ENCODE measurements at places on chromosomes 11 and 22.
A peak's percentile ranks its signal among the peaks of the same experiment; 100 is the strongest.

DNA sequence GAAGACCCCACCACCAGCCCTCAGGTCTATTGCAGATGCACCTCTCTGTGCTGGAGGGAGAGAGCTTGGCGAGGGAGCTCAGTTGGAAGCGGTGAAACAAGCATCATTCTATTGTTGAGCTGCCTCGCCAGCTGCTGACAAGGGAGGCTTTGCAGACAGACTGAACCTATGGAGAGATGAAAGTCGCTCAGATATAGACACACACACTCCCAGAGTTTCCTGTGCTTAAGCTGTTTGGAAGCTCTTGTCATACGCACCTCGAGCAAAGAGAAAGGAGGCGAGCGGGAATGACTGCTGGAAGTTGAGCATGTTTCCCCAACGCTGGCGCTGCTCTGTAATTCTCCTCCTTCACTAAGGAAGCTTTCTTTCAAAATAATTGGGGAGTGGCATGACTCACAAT lies 126.1 kb downstream of the TRIM29 start:
- no peak for DNase-seq

GRCh38 chr22:25131198-25131887 lies 68.3 kb upstream of the CRYBB3 start:
- no peak for DNase-seq

- no peak for DNase-seq
Measured at GRCh38 chr11:20594274-20595061, 4.9 kb upstream of the SLC6A5 start.

DNA sequence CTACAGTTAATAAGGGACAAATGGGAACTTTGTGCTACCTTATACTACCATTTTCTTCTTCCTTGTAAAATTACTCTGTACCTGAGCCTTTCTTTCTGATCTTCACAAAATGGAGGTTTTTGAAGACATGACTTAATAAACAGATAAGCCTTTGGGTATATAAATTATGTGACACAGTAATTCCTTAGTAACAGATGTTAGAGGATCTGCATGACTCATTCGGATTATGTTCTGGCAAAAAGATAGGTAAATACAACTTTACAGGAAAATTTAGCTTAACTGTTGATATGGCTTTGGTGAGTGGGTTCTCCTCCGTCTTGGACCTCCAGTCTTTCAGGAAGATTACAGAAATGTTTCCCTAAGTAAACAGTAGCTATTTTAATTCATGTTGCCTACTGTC lies 61.8 kb downstream of the BID start:
- DNase-seq: no peak

- DNase-seq: no peak
Measured at GRCh38 chr11:96149743-96150555, 193.0 kb downstream of the MAML2 start.

DNA sequence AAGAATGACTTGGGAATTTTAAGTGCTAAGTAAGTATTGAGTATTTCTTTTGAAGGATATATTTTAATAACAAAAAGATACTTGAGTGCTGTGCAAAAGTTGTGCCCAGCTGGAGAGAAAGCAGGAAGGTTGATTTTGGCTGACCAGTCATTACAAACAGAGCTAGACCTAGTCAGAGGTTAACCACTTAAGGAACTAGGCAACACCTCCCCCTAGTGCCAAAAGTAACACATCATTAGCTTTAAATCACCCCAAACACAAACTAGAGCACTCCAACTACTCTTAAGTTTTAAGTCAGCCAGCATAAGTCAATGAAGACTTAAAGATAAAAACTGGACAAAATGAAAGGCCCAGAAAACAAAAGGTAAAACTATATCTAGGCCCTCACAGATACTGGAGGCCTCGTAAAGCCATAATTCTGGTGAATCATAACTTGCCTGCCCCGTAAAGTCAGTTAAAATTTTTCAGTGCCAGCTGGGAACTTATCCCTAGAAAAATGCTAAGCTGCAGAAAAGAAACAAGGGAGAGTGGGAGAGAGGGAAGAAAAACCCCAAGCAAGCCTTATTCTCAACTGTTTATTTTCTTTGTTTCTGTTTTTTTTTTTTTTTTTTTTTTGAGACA lies 4.6 kb downstream of the TMEM9B start:
- no peak for DNase-seq

- peak; percentile 41 for DNase-seq
Measured at GRCh38 chr11:102112509-102112821, 2.2 kb downstream of the YAP1 start.

- DNase-seq: no peak
Measured at GRCh38 chr11:70727899-70728620, 329.7 kb downstream of the CTTN start.

DNA sequence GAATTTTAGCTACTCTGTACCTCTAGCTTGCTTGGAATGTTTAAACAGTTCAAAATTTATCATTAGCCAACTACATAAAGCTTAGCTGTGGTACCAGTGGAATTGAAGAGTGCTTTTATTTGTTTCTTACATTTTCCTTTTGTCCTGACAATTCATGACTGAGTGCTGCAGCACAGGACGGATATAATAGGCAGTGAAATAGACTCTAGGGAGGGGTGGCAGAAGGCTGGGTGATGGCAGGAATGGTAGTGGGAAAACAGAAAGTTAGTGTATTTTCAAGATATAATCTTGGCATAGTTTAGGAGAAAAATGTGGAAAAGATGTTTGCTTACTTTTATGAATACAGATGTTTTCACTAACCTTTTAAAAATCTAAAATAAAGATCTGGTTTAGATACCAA lies 31.1 kb upstream of the ARHGAP32 start:
- no peak for DNase-seq

DNA sequence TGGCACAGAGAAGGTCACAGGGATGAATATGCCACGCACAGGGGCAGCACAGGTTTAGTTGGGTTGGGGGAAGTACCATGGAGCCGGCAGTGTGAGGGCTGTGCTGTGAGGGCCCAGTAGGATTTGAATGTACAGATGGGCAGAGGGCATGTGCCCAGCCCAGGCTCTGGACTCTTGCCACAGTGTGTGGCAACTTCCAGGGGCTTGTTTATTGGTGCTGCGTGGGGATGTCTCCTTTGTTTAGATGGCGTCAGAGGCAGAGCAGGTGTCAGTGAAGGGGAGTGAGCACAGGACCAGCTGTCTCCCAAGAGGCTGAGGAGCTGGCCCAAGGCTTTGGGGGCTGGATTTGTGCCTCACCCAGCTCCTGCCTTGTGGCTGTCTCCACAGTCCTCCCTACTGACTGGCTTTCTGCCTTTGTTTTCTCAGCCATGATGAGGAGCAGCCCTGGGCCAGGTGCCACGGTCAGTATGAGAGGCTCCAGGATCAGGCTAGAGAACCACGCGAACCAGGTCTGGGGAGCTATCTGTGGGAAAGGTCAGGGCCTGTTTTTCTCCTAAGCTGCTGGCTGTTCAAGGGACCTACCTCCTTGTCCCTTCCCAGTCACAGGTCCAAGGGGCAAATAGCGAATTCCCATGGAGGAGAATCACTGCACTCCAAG lies 21.9 kb downstream of the SUN2 start:
- DNase-seq: peak; percentile 59

- DNase-seq: no peak
Measured at GRCh38 chr11:20051469-20052399, 108.5 kb downstream of the DBX1 start.

GRCh38 chr11:107184986-107185385 lies 166.7 kb upstream of the GUCY1A2 start:
- DNase-seq: no peak

DNA sequence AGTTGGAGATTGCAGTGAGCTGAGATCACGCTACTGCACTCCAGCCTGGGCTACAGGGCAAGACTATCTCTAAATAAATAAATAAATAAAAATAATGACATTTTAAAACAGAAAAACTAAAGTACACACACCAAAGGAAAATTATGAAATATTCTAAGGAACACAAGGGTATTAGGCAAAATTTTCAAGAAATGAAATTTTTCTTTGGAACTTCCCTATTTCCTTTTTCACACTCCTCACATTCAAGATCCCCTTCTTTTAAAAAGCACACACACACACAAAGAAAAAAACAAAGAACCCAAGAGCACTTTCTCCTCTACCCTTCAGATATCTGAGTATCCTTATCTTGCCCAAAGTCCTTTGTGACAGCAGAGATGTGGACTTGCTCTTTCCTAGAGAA lies 92.8 kb downstream of the CCDC73 start:
- no peak for DNase-seq

- DNase-seq: no peak
Measured at GRCh38 chr11:77250881-77251640, 50.4 kb downstream of the GDPD4 start.

GRCh38 chr11:102390667-102391465 lies 43.9 kb downstream of the BIRC2 start:
- DNase-seq: peak; percentile 40

- no peak for DNase-seq
Measured at GRCh38 chr11:597166-597725, 18.5 kb downstream of the IRF7 start.

DNA sequence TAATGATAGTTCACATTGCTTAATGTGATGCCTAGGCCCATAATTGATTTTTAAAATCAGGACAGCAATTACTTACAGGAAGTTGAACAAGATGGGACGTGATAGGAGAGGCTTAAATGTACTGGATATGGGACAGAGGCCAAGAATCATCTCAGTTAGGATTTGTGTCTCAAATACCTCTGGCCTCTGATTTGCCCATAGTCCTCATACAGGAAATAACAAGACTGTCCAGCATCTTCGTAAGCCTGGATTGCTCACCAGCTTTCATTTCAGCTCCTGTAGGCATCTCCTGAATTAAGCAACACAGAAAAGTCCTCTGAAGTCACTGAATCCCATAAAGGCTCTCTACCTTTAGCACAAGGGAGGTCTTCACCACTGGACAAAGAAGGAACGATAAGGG lies at the start of gene MRGPRX3:
TSS of gene MRGPRX3 (plus strand) at position 231 of the 400 bp plus-strand sequence. CDS start 4,632 bp downstream, outside the sequence.
- no peak for DNase-seq

DNA sequence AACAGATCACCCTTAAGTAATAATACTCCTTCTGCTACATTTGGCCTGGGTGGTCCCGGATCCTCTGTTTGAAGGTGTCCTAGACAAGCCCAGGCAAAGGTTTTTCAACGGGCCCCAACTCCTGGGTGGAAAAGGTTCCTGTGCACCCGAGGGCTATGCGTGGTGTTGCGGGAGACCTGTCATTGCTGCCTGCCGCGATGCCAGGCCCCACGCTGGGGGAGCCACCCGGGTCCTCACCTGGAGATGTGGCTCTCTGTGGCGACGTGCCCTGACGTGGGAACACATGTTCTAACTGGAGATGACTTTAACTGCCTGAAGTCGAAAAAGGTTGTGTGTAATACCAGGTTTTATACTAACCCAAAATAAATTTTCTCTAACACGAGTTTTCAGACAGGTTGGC lies 467.1 kb downstream of the NTM start:
- DNase-seq: no peak

- DNase-seq: peak; percentile 87
Measured at GRCh38 chr11:126440792-126441514, 85.5 kb downstream of the ST3GAL4 start.

DNA sequence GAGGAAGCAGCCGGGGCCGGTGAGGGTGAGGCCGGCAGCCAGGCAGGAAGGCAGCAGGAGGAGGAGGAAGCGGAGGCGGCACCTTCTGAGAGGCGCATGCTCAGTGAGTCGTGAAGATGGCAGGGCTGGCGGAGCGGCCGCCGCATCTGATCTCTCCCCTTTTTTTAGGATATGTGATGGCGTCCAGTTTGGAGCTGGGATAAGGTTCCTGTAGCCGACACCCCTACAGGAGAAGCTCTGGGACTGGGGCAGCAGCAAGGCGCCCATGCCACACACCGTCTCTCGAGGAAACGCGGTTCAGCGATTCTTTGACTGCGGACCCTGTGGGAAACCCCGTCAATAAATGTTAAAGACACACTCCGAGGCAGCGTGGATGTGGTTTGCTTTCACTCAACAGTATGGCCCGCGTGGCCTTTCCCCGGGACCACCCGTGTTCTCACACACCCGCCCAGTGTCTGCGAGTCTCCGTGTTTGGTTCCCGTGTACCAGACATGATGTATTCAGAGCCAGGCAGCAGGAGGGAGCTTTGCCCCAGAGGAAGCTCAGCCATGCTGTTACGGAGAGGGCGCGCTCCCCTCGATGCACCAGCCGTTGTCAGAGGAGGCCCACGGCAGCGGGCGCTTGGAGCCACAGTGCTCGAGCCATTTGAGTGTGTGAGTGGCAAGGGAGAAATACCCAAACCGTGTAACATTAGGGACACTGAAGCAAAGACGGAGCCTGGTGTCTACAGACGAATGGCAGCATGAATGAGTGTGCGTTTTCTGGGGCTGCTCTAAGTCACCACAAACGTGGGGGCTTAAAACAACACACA lies 27.7 kb upstream of the PARVB start:
- no peak for DNase-seq

GRCh38 chr11:7967826-7968225 lies 2.6 kb upstream of the NLRP10 start:
- no peak for DNase-seq

DNA sequence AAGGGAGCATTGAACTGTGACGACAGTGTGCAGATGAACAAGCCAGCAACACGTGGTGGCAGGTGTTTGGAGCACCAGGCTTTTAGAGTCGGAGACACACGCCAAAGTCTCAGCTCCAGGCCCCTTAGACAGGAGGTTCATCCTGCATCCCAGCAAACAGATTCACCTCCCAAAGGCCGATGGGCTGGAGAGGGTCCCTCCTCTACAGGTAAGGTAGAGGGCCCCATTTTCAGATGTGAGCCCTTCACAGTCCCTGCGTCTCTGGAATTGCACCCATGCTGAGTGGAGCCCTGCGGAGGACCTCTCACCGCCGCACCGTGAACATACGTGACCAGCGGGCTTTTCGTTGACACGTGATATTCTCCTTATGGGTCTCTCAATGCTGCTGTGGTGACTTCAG lies 109.0 kb upstream of the B3GAT1 start:
- DNase-seq: no peak

- no peak for DNase-seq
Measured at GRCh38 chr11:107998761-107999160, 9.9 kb upstream of the CUL5 start.
